Esophagus squamous epithelium (tissue), 5 donors: ENCODE measurements at places on chromosomes 11 and 22.
A peak's percentile ranks its signal among the peaks of the same experiment; 100 is the strongest.

DNA sequence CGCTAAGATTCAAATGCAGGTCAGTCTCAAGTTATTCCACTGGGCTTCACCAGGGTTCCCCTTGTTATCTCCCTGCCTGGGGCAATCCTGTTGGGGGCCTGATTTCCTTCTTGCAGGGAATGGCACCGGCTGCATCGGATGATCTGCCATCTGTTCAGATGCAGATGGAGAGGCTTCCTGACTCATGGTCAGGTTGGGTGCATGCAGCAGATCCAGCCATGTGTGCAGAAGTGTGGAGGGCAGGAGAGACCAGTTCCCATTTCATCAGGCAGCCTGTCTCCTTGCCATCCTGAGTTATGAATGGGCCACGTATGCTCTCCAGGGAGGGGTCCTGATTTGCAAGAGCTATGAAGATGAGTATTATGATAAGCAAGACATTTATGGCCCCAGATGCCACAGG, 161.2 kb upstream of the PLET1 start:
- H3K36me3 ChIP-seq, result no peaks in the 10 kb centered on the region
- no peak for DNase-seq
- H3K4me1 ChIP-seq, result no peaks in the 10 kb centered on the region
- H3K27ac ChIP-seq, result no peak overlapping the region
- H3K27me3 ChIP-seq, result no peaks in the 10 kb centered on the region

DNA sequence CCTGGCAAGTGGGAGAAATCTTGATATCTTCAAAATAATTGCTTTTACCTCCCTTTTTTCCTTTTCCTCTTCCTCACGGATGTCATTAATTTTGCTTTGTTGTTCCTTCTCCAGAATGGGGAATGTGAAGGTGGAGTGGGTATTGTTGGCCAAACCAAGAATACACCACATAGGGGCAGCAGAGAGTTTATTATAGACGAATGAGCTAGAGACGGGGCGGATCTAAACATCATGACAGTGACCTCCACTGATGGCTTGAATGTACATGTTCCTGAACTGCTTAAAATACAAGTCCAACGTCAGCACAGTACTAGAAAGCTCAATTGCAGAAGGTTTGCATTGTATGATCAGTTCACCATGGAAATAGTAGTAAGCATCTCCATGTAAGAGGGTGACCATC, 122.3 kb upstream of the SNX19 start:
- no peak overlapping the region for H3K27ac ChIP-seq
- peaks cover 6% of the 10 kb centered on the region for H3K4me1 ChIP-seq
- H3K27me3 ChIP-seq, result no peaks in the 10 kb centered on the region
- H3K36me3 ChIP-seq, result no peaks in the 10 kb centered on the region
- H3K4me3 ChIP-seq, result no peak overlapping the region

DNA sequence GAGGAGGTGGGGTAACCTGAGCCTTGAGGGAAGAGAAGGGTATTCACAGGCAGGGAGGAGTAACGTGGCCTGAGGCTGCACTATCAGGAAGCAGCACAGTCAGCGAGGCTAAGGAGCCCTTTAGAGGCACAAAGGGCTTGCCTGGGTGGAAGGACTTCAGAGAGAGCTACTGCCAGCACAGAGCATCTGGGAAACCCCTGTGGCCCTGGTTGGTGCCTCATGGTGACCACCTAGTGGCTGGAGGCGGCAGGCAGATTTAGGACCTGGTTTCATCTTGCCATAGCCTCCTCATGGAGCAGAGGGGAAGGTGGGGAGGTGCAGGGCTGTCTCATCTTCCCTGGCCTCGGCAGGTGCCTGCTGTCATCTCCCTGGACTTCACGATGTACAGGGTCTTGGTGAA, 64.5 kb downstream of the MPPED1 start:
- H3K4me1 ChIP-seq, result no peaks in the 10 kb centered on the region
- no peaks in the 10 kb centered on the region for H3K27me3 ChIP-seq
- no peak overlapping the region for H3K4me3 ChIP-seq
- H3K36me3 ChIP-seq, result no peaks in the 10 kb centered on the region
- H3K27ac ChIP-seq, result no peak overlapping the region
- no peak for DNase-seq

- H3K27me3 ChIP-seq, result no peaks in the 10 kb centered on the region
- H3K27ac ChIP-seq, result no peak overlapping the region
- no peak overlapping the region for H3K4me3 ChIP-seq
- peaks cover 40% of the 10 kb centered on the region for H3K4me1 ChIP-seq
- DNase-seq, result no peak
- no peaks in the 10 kb centered on the region for H3K36me3 ChIP-seq
Measured at GRCh38 chr22:44495629-44496028, 2.4 kb downstream of the RTL6 start.

GRCh38 chr11:116472651-116473050, 300.1 kb downstream of the BUD13 start:
- H3K36me3 ChIP-seq, result no peaks in the 10 kb centered on the region
- no peaks in the 10 kb centered on the region for H3K27me3 ChIP-seq
- no peak overlapping the region for H3K27ac ChIP-seq
- no peaks in the 10 kb centered on the region for H3K4me1 ChIP-seq
- DNase-seq, result no peak

DNA sequence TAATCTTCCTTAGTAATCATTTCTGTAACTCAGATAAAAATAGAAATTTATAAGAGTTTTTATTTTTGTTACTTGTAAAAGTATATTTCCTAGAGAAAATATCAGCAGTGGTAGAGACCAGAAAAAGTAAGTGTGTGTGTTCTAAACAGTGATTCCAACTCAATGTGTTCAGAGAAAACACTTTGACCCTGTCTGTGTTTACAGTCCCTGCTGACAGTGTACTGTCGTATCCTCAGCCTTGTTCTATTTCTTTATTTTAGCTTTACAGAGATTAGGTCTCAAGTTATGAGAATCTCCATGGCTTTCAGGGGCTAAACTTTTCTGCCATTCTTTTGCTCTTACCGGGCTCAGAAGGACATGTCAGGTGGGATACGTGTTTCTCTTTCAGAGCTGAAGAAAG, 10.2 kb downstream of the LYVE1 start:
- H3K27ac ChIP-seq, result no peak overlapping the region
- no peaks in the 10 kb centered on the region for H3K36me3 ChIP-seq
- H3K4me3 ChIP-seq, result no peak overlapping the region
- DNase-seq, result no peak

- H3K27ac ChIP-seq, result no peak overlapping the region
- no peaks in the 10 kb centered on the region for H3K36me3 ChIP-seq
- no peak overlapping the region for H3K4me3 ChIP-seq
- H3K4me1 ChIP-seq, result peaks cover 11% of the 10 kb centered on the region
- peaks cover 24% of the 10 kb centered on the region for H3K27me3 ChIP-seq
Measured at GRCh38 chr22:29208502-29208862, 2.8 kb downstream of the EMID1 start.

DNA sequence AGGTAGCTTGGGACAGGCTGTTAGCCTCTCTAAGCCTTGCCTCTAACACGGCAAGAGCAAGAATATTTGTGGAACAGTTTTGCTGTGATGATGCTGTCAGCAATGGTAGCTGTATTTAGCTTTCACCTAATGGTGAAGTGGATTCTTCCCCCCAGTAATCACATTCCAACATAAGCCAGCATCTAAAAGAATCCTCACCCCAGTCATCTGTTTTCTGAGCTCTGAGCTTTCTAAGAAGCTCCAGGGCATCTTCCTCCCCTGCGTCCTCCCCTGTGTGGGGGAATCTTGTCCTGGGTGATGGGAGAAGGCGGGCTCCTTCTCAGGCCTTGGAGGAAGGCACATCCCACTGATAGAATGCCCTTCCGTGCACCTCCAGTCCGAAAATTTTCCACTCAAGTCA, 367.6 kb downstream of the BRD1 start:
- H3K4me1 ChIP-seq, result no peaks in the 10 kb centered on the region
- DNase-seq, result no peak
- H3K4me3 ChIP-seq, result no peak overlapping the region
- H3K36me3 ChIP-seq, result no peaks in the 10 kb centered on the region
- H3K27ac ChIP-seq, result no peak overlapping the region
- H3K27me3 ChIP-seq, result peaks cover 57% of the 10 kb centered on the region

DNA sequence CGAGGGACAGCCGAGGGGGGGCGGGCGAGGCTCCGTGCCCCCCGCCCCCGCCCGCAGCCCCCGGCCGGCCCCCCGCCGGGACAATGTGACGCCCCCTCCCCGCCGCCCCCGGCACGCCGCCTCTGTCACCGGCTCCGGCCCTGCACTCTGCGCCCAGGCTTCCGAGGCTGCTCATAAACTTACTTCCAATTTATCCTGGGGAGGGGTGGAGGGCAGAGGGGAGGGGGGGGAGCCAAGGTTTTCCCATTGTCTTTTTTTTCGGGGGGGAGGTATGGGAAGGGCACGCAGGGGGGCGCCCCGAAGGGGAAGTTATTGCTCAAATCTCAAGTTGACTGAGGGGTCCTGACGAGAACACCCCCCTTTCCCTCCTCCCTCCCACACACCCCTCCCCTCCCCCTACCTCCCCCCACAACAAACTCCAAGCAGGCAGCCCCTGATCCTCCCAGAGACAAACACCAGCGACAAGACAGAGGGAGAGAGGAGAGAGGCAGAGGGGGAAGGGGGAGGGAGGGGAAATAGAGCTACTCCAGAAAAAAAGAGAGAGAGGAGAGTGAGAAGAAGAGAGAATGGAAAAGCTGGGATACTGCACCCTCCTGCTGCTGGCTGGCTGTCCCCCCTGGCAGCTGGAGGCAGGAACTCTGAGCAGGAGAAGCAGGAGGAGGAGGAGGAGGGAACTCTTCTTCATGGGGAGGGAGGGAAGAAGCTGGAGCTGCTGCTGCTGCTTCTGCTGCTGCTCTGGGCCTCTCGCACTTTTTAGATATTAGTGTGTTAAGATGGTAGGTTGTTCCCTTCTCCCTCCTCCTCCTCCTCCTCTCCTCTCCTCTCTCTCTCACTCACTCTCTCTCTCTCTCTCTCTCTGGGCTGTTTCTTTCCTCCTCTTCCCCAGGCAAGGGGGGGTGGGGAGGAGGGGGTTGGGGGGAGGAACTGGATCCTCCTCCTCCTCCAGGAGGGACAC, 631 bp downstream of the PHF21A start:
- peak overlapping the region; percentile 78 for H3K4me3 ChIP-seq
- H3K27me3 ChIP-seq, result no peaks in the 10 kb centered on the region
- peak overlapping the region; percentile 98 for H3K27ac ChIP-seq
- H3K36me3 ChIP-seq, result no peaks in the 10 kb centered on the region

GRCh38 chr22:48370508-48371325, 1457.0 kb downstream of the BRD1 start:
- H3K4me3 ChIP-seq, result no peak overlapping the region
- H3K4me1 ChIP-seq, result peaks cover 9% of the 10 kb centered on the region
- peaks cover 23% of the 10 kb centered on the region for H3K27me3 ChIP-seq
- H3K27ac ChIP-seq, result no peak overlapping the region

GRCh38 chr22:37154925-37155712, 5.4 kb upstream of the IL2RB start:
- no peak overlapping the region for H3K27ac ChIP-seq
- no peaks in the 10 kb centered on the region for H3K36me3 ChIP-seq
- DNase-seq, result no peak
- H3K4me1 ChIP-seq, result no peaks in the 10 kb centered on the region
- no peaks in the 10 kb centered on the region for H3K27me3 ChIP-seq
- no peak overlapping the region for H3K4me3 ChIP-seq

DNA sequence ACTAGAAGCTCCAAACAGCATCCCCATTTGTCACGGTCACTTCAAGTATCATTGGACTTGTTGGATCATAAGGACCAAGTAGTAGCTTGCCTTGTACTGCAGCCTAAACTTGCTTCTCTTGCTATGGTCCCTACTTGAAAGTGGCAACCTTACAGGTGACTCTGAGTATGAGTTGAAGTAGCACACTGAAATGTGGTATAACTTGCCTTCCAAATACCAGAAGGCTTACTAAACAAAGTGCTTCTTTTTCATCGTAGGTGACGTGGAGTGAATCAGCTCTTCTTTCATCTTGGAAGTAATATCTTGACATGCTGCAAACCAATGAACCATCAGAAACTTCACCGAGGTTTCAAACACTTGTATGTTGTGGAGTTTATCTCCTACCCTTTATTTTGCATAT, 169.0 kb upstream of the DDI1 start:
- no peak overlapping the region for H3K27ac ChIP-seq
- DNase-seq, result no peak
- H3K4me1 ChIP-seq, result no peaks in the 10 kb centered on the region
- H3K27me3 ChIP-seq, result no peaks in the 10 kb centered on the region
- no peak overlapping the region for H3K4me3 ChIP-seq

DNA sequence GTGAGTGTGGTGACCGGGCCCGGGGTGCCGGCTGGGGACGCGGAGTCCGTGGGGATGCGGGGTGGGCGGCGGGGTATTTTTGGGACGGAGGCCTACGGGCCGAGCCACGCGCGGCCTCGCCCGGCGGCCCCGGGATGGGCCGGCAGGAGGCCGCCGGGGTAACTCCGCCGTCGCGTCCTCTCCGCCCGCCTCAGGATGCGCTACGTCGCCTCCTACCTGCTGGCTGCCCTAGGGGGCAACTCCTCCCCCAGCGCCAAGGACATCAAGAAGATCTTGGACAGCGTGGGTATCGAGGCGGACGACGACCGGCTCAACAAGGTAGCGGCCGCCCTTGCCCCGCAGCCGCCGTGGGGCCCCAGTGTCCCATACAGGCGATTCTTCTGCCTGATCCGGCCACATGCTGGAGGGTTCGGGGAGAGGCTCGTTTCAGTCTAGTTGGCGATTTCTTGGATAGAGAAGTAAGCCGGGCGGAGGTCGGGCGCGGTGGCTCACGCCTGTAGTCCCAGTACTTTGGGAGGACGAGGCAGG, 337 bp downstream of the RPLP2 start:
- H3K4me1 ChIP-seq, result peaks cover 25% of the 10 kb centered on the region
- peak overlapping the region; percentile 98 for H3K27ac ChIP-seq
- DNase-seq, result no peak
- peak overlapping the region; percentile 69 for H3K4me3 ChIP-seq
- peaks cover 23% of the 10 kb centered on the region for H3K36me3 ChIP-seq
- no peaks in the 10 kb centered on the region for H3K27me3 ChIP-seq

- H3K27me3 ChIP-seq, result no peaks in the 10 kb centered on the region
- H3K27ac ChIP-seq, result no peak overlapping the region
- DNase-seq, result no peak
- no peaks in the 10 kb centered on the region for H3K4me1 ChIP-seq
- no peaks in the 10 kb centered on the region for H3K36me3 ChIP-seq
Measured at GRCh38 chr11:98536023-98536422, 484.7 kb upstream of the CNTN5 start.

DNA sequence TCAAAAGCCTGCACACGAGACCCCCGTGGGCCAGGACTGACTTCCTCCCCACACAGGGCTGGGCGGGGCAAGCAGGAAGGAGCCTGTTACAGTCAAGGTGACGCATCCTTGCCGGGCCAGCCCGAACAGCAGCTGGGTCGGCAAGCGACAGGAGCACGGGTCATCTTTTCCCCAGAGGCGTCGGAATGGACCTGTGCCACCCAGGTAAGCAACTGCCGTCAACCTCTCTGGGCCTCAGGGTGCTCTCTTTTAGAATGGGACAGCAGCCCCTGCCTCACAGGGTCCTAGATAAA, at the start of gene CYTH4:
Gene CYTH4 (plus strand): TSS at position 124 of the 293 bp plus-strand sequence. CDS start 62 bp downstream, at position 186.
- H3K36me3 ChIP-seq, result no peaks in the 10 kb centered on the region
- peaks cover 8% of the 10 kb centered on the region for H3K4me1 ChIP-seq
- H3K27me3 ChIP-seq, result no peaks in the 10 kb centered on the region
- peak within 1 kb of the TSS; percentile 10 for H3K4me3 ChIP-seq
